Endothelial cell of coronary artery (primary cell): ENCODE measurements at places on chromosomes 6 and 20. TPM values are rescaled to one million over a fixed set of nuclear protein-coding genes. Genes with fewer than 3 reads are reported as not detected.

SNAI1 gene
- total RNA-seq = 1.5 and 2.9 TPM in 2 replicates

CRYBG1 gene
- 10.2 and 15.9 TPM in 2 replicates for total RNA-seq

CSNK2B gene
- total RNA-seq = 88.2 and 101 TPM in 2 replicates

OR10C1 gene
- not detected in 2 replicates for total RNA-seq

COL19A1 gene
- not detected in 2 replicates for total RNA-seq

FNDC11 gene
- 0.63 and 0.94 TPM in 2 replicates for total RNA-seq
